ENCODE measurements at places on chromosomes 6 and 20. TPM values are rescaled to one million over a fixed set of nuclear protein-coding genes. Genes with fewer than 3 reads are reported as not detected.
A peak's percentile ranks its signal among the peaks of the same experiment; 100 is the strongest.

Gene PPP1R16B
- 9.4 TPM for total RNA-seq

Gene ALDH5A1
- total RNA-seq: 31.2 TPM

Gene SLC4A11
- total RNA-seq: 0.82 TPM

Gene YIPF3
- total RNA-seq: 63.0 TPM

Gene HSPA1B
- 233 TPM for total RNA-seq

Gene SLC22A3
- total RNA-seq: 1.3 TPM

Gene VSX1
- total RNA-seq: not detected

Gene TFAP2C
- 0.20 TPM for total RNA-seq

- no peak for DNase-seq
Measured at GRCh38 chr6:86154852-86155251, 512.2 kb upstream of the SYNCRIP start.

DNA sequence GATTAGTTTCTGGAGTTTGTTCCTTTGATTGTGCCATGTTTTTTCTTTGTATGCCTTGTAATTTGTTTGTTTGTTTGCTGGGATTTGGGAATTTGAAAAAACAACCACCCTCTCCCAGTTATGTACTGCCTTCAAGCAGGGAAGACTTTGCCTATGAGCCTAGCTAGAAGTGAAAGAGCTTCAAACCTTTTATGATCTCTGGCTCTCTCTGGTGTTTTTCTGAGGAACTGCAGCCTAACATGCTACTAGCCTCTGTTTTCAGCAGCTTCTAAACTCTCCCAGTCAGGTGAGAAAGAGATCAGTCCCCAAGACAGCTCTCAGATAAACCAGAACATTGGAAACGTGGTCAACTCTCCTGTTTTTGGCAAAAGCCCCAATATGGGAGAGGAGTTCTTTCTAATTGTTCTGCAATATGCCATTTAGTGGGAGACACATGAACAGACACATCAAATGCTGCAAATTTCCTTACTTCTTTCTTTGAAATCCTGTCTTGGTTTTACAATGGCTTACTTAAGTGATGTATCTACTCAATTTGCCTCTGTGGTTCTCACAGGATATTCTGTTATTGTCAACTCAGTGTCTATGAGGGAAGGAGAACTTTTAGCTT is 58.9 kb upstream of the SERINC1 start:
- no peak for DNase-seq

DNA sequence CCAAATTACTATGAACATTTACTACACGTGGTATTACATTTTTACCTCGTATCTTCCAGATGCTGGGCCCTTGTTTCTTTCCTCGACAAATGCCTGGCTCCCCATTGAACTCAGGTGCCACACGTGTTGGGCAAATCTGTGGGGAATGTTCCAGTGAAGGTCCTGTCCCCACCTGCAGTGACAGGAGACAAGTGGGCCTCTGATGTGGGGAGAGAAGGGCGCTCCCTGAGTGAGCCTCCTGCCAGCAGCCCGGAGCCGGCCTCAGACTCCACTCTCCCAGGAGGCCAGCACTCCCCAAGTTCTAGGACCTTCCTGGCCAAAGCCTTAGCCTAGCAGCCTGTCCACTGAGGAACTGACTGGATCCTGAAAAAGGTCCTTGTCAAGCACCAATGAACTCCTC is 21.7 kb upstream of the SCML4 start:
- no peak for DNase-seq

DNA sequence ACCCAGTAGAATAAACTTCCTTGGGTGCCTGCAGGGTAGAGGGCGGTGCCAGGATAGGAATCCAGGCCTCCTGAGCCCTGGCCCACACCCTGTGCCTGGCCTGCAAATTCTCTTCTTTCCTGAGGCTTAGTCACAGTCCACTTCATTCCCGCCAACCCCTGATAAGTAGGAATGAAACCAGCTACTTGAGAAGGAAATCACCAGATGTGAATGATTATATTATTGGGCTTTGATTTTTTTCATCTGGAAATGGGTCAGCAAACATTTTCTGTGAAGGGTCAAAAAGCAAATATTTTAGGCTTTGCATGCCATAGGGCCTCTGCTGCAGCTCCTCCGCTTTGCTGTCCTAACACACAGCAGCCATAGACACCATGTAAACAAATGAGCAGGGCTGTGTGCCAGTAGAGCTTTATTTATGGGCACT is 50.2 kb downstream of the STK35 start:
- DNase-seq: no peak

GRCh38 chr6:4647414-4648365 is 128.5 kb upstream of the CDYL start:
- peak; percentile 86 for DNase-seq

DNA sequence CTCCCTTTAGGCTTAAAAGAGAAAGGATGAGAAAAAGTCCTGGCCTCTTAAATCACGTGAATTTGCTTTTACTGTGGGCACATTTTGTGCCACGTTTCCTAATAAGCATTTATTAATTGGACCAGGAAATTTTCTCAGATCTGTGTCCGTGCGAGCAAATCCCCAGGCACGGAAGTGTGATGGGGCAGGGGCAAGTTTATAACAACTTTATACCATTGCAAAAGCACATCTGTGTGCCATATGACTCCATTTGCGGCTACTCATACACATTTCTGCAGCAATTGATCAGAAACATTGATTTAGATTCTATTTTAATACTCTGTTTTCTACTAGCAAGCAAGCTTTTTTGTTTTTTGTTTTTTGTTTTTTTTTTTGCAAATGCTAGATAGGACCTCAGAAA is 373.2 kb downstream of the TAF4 start:
- DNase-seq: no peak

DNA sequence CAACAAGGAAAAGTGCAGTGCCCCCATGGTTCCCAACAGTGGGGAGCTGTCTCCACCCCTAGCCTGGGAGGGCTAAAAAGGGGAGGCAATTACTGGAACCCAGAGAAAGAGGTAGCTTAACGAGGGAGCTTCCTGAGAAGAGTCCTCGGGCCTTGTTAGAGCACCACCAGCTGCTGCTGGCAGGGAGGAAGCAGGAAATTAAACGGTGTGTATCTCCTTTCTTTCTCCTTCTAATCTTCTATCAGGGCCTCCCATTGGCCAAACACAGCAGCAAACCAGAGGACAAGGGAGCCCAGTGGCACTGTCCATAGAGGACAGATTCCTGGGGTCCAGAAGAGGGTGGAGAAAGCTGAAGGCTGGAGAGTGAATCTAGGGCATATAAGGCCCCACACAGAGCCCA is 7.6 kb upstream of the BTN2A2 start:
- DNase-seq: no peak

- DNase-seq: no peak
Measured at GRCh38 chr6:125132058-125132457, 21.5 kb upstream of the TPD52L1 start.

GRCh38 chr6:12149944-12150510 is 137.9 kb downstream of the HIVEP1 start:
- no peak for DNase-seq

GRCh38 chr20:44228465-44229258 is 18.1 kb upstream of the OSER1 start:
- DNase-seq: no peak

DNA sequence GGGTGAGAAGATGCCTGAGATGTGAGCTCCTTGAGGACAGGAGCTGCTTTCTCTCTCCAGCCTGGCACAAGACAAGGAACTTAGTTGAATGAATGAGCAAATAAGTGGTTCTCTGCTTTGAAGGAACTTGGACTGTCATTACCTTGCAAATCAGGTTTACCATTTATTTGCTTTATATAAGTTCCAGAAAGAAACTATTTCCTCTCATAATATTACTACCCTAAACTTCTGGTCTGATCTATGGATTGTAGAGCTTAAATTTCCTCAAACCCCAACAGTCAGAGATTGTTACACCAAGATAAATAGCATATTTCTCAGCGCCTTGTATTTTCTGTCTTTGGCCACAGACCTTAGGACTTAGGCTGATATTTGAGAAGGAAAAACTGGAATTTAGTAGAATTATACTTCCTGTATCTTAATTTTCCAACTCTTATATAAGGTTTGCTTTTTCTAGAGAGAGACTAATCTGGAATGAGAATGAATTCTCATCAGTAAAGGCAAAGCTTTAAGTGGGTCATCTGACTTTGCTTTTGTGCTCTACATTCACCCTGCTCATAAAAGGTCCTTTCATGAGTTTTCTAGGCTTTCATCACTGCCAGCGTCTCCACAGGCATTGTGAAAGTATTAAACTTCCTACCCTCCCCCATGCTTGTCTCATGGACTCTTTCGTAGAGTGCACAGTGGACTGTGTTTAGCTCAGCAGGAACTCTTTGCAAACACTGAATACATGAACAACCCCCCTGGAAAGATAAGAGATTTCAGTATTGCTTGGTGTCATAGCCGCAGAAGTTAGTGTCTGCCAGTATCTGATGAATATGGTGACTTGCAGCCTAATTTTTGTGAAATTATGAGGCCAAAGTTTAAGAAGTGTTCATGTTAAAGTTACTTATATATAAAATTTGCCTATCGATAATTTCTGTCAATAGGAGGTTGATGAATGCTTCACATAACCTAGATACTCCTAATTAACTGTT is 74.0 kb downstream of the PTPRA start:
- no peak for DNase-seq

GRCh38 chr6:28657769-28658465 is 132.2 kb downstream of the GPX5 start:
- peak; percentile 43 for DNase-seq

- DNase-seq: no peak
Measured at GRCh38 chr20:3612795-3613572, 50.2 kb downstream of the GFRA4 start.

GRCh38 chr6:151269321-151269995 is 29.7 kb downstream of the AKAP12 start:
- DNase-seq: no peak

- no peak for DNase-seq
Measured at GRCh38 chr6:159617444-159617843, 75.6 kb downstream of the SOD2 start.

DNA sequence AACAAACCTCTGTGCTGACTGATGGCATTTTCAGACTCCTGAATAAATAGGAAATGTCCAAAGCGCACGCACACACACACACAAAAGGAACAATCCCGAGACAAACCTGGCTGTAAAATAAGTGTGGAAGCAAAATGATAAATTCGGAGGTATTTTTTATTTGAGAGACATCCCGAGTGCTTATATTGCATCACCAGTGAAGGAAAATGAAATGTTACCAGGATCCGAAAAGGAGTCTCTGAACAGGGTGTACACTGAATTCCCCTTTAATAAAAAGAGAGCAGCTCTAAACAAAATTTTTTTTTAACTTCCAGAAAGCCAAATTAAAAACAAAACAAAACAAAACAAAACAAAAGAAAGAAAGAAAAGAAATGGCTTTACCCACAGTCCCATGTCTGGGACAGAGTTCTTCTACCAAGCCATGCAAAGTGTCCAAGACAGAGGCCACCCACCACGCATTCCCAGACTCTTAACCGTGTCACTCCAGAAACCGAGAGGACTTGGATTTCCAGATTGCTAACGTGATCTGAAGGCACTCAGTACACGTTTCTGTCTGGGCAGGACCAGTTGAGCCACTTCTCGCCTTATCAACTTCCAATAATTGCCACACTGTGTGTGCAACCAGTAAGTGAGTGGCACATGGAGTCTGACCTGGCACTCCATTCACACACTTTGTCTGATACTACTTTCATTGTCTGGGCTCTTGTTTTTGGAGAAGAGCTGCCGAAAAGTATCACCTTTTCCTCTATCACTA is 817 bp downstream of the ME1 start:
- no peak for DNase-seq

DNA sequence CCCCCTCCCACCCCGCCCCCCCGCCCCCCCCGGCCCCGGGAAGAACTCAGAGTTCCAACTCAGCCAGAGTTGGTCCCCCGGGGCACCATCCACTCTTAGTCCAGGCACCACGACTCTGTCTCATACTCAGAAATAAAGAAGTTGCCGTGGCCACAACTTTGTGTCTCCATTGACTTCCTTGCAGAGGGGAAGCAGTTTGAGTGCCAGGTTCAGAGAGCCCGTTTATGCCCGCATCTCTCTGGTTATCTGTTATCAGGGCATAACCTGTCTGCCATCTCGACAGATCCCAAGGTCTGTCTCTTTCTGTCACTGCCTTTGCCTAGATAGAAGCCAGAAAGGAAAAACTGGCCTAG is 605 bp downstream of the CDC5L start:
- DNase-seq: no peak

- no peak for DNase-seq
Measured at GRCh38 chr20:18856873-18857272, 43.3 kb downstream of the SCP2D1 start.

DNA sequence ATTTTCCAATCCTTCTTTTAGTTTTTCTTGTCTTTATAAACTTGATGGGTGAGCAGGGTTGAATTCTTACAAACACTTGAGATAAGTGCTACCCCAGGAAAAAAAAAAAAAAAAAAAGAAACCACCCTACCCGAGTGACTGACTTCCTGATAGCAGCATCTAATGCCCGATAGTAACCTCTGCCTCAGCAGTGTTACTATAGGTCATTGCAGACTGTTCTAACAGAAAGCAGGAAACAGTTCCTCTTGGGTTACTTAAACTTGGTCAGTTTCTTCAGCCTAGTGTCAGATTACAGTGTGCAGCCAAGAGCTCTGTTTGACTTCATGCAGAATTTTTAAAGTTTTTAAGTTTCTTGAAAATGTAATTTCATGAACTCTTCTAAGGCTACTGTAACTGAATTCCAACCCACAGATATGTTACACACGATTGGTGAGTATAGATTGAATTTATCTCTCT is 2.1 kb downstream of the MYLIP start:
- no peak for DNase-seq

GRCh38 chr20:62537649-62538292 is 62.0 kb upstream of the GATA5 start:
- no peak for DNase-seq

GRCh38 chr6:2433711-2434110 is 188.3 kb upstream of the GMDS start:
- no peak for DNase-seq

GRCh38 chr6:41463062-41463930 is 82.9 kb upstream of the FOXP4 start:
- DNase-seq: peak; percentile 86

GRCh38 chr6:134956676-134957075 is 6.8 kb upstream of the ALDH8A1 start:
- no peak for DNase-seq

DNA sequence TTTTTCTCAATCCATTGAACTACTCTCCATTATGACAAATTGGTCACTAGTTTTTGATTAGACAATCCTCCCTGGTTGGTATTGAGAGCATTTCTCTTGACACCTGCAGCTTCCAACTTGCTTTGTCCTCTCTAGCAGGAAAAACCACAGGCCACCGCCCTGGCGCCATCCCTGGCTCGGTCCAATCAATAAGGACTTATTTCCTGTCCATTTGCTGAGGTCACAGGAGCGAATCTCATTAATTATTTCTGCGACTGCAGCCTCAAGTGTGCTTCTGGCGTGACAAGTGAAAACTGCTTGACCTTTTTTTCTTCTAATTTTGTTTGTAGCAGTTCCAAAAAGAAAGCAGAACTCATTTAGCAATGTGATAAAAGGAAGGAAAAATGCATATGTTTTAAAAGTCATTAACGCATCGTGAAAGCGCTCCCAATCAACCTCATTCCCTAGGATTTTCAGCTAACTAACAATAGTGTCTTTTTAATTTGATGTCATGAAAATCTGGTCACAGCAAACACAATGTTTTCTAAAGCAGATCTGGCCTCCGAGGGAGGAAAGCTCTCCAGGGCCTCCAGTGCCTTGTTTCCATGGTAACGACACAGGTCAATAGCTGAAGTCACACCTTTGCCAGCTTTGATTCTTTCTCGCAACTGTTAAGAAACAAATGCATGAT is 39.0 kb upstream of the BEND3 start:
- no peak for DNase-seq
